ENCODE measurements at places on chromosomes 2 and 18. TPM values are rescaled to one million over a fixed set of nuclear protein-coding genes. Genes with fewer than 3 reads are reported as not detected.

DNA sequence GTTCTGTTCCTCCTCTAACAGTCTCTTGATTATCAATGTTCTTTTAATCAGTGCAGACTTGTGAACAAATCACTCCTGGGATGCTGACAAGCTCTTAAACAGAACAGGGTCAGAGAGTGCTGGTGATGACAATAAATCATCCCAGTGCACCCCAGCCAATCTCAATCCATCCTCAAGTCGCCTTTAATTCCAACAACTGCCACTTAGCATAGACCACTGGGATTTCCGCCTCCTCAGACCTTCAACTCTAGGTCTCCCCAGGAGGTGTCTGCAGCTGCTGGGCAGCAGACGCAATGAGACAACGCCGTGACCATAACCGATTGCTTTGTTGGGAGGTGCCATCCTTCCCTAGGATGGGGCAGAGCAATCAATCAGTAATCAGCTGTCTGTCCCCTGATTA, 184.2 kb upstream of the ACAA2 start:
- DNase-seq = no peak

Gene SERPINB10
- total RNA-seq = not detected

Gene DLGAP1
- total RNA-seq = 2.3 TPM

DNA sequence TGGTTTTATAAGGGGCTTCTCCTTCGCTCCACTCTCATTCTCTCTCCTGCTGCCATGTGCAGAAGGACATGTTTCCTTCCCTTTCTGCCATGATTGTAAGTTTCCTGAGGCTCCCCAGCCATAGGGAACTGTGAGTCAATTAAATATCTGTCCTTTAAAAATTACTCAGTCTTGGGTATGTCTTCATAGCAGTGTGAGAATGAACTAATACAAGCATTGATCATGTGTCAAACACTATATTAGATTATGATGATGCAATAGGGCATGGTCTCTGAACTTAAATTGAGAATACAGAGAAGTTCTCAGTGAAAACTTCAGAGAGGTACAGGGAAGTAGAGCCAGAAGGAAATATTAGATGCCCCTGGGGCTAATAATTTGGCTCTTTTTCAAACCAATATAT, 5.9 kb upstream of the MAP4K3 start:
- DNase-seq = no peak

DNA sequence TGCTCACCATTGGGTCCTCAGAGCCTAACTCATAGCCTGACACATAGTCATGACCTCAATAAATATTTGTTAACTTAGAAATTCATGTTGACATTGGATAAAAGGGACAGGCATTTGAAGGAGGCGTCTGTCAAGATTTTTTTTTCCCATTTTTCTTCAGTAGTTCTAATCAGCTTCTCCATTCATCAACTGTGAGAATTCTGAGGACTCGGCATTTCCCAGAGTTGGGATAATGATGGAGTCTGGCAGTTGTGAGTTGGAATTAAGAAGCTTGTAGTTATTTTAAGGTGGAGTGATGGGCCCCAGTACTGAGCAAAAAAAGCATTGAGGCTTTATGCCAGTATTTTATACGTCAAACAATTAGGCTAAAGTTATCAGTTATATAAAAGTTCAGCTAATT, 4.6 kb downstream of the SPATS2L start:
- no peak for DNase-seq

DNA sequence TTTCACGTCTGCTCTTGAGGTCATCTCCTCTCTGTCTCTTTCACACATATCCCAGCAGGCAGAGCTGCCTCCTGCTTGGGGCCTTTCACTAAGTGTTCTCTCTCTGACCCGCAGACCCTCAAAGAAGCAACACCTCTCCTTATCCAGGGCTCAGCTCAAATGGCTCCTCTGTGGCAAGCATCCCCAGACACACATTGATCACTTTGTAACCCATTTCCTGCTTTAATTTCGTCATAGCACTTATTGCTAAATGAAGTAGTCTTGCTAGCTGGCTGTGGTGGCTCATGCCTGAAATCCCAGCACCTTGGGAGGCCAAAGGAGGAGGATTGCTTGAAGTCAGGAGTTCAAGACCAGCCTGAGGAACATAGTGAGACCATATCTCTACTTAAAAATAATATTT, 41.4 kb downstream of the SGPP2 start:
- DNase-seq = no peak

- DNase-seq = no peak
These were observed 200.6 kb downstream of the ZBTB7C start for GRCh38 chr18:48208432-48209140.

GRCh38 chr2:240831594-240832204, 11.7 kb upstream of the KIF1A start:
- DNase-seq = no peak

Gene NLRC4
- not detected for total RNA-seq

DNA sequence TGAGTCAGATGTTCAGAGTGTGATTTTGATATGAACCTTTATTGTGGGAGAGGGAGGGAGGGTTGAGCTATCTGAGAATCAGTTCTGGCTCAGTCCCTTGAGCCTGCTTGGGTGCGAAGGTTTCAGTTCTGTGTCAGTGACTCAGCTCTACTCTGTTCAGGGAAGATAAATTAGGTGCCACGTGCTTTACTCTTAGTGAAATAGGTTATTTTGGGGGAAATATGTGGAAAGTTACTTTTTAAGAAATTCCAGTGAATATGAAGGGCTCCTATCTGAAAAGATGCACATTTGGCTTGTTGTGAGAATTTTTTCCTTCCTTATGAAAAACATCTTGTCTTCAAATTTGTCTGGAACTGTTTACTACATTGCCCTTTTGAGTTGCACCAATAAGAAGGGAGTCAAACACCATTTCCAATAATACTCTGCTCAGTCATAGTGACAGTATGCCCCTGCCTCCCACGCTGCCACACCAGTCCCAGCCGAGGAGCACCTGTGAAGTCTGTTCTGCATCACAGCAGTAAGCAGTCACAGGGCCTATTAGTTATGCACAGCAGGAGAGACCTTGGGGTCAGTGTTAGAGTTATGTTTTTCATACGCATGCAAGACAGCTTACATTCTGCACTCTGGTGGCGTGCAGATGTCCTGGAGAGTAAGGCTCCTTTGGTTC, 32.8 kb upstream of the DNAH7 start:
- peak; percentile 74 for DNase-seq

GRCh38 chr2:2452961-2453360, 121.9 kb upstream of the MYT1L start:
- DNase-seq = peak; percentile 18

DNA sequence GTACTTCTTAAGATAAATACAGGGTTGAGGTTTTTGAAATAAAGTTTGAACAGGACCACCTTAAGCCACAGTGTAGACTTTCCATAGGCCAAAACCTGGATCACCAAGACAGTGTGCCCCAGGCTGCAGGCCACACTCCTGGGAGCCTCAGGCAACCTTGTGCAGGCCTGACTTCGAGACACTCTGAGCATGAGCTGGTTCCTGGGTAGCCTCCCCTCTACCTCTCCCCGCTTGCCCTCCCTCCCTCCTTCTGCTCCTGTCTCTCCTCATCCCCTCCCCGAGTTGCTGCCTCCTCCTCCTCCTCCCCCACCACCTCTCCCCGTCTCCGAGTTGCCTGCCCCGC, 10.6 kb upstream of the PROC start:
- no peak for DNase-seq

GRCh38 chr2:38959466-38959865, 69.8 kb downstream of the ARHGEF33 start:
- DNase-seq = no peak

GRCh38 chr2:151437630-151438029, 27.9 kb downstream of the RIF1 start:
- no peak for DNase-seq

GRCh38 chr2:148527488-148528340, 116.8 kb upstream of the EPC2 start:
- DNase-seq = no peak

Gene TLX2
- not detected for total RNA-seq

- peak; percentile 59 for DNase-seq
These were observed 60.1 kb downstream of the FMNL2 start for GRCh38 chr2:152395103-152395502.

GRCh38 chr2:225122007-225122406, 79.7 kb upstream of the DOCK10 start:
- DNase-seq = no peak

Gene RPRM
- total RNA-seq = 0.53 TPM

DNA sequence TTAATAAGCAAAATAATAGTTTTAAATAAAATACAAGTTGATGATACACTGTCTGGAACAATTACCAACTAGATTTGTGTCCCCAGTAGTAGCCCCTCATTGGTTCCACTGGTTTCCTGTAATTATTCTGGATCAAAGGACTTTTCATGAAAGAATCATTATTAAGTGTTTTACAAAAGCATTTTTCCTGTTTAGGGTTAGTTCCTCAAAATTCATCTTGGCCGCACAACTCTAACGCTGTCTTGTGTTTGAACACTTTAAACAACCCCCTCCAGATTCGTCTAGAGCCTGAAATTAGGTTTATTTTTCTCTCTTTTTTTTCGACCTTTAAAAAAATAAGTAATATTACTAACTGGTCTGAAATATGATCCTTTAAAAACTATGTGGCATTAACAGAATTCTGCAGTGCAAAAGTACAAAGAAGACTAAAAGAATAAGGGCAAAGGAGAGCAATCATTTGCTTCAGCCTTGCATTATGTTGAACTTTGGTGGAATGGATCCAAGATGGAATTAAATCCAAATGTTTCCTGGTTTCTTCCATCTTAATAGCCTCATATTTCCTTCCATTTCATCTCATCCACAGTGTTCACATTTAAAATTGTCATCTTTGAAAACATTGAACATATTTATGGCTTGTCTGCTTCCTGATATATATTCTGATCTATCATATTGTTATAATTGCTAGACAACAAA, 678.4 kb downstream of the IRS1 start:
- DNase-seq = no peak

Gene ABCG8
- total RNA-seq = not detected

DNA sequence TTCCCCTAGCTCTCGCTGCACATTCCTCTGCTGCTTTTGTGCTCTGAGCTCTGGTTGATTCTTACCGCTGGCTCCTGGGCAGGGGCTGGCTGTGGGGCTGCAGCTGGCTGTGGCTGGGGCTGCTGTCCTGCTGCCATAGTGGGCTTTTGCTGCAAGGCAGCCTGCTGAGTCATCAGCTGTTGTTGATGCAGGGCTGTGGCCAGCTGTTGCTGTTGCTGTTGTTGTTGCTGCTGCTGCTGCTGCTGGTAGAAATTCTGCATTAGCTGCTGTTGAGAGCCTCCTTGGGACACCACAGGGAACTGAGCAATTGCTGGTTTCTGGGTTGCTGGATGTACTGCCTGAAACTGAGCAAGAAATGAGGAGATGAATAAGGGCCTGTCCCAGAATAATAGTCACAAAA, 77.2 kb upstream of the NFU1 start:
- DNase-seq = peak; percentile 83

- peak; percentile 66 for DNase-seq
These were observed 7.9 kb downstream of the CROCC2 start for GRCh38 chr2:240913810-240914644.

Gene GALR1
- total RNA-seq = not detected

DNA sequence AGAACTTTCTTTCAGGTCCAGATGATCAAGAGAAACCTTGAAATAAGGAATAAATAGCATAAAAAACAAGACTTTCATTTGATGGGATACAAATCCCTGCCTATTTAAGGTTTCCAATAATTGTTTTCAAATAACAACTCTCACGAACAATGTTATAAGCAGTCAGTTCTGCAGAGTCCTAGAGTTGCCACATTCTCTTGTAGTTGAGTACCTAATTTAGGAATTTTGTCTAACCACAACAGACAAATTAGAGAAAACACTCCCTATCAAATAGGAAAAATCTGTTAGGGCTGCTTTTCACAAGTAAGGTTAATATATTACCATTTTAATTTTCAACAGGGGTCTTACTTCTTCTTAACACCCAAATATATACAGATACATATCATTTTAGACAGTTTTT, 130.1 kb upstream of the CDH20 start:
- DNase-seq = peak; percentile 56

- DNase-seq = no peak
These were observed 24.2 kb upstream of the TANK start for GRCh38 chr2:161135951-161136593.

Gene NEB
- 0.94 TPM for total RNA-seq

DNA sequence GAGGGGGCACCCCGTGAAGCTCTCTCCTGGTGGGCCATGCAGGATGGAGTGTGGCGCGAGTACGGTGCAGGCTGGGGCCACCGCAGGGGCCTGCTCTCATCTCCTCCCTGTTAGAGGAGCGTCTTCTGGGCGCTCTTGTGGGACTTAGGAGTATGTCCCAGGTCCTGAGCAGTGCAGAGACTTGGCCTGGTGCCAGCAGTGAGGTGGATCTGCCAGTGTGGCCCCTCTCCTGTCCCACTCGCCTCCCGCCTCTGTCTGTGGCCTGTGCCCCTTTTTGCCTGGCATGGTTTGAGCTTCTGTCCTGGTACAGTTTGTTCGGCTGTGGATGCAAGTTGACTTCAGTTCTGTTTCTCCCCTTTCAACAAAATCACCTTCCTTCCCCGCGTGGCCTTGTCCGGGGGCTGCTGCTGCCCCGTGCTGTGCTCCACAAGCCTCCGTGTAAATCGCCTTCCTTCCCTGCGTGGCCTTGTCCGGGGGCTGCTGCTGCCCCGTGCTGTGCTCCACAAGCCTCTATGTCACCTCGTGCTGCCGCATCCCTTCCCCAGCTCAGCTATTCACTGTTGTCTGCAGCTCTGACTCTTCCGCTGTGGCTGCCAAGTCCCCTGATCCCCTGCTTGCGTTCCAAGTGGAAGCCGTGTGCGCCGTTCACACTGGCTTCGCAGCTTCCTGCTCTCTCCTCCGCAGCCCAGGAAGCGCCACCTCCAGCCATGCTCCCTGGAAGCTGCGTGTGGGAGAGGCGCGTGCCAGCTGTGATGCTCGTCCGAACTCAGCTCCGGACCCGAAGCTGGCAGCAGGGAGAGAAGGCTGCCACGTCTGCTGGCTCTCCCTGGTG, 13.7 kb downstream of the LDLRAD4 start:
- no peak for DNase-seq

Gene LAMA3
- total RNA-seq = 0.50 TPM

DNA sequence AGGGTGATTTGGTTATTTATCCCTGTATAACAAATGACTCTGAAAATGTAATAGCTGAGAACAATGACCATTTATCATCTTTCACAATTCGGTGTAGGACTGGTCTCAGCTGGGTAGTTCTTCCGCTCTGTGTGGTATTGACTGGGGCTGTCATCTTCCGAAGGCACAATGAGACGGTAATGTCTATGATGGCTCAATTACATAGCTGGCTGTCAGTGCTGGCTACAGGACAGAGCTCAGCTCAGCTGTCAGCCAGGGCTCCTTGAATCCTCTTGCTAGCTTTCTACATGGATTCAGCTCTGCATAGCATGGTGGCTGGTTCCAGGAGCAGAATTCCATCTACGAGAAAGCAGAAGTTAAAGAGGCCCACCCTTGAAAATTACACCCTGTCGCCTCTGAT, 483.8 kb downstream of the TDRD15 start:
- no peak for DNase-seq

Data from astrocyte (in vitro differentiated cells and primary cell).